H54 (cell line): ENCODE measurements at places on chromosomes 4 and X.
A peak's percentile ranks its signal among the peaks of the same experiment; 100 is the strongest.

DNA sequence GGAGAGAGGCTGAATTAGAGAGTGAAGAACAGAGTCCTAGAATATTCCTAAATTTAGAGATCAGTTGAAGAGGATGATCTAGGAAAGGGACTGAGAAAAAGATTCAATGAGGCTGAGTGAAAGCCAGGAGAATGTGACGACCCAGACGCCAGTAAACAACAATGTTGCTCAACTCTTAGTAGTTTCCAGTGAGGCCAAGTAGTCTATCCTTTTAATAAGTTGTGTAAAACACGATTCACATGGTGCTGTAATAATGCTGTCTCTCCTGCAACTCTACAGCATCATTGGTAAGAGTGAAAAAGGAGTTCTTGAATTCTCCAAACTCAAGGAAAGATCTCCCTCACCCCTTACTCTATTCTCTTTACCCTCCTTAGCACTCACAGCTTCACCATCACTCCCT lies 140.3 kb downstream of the CFAP299 start:
- DNase-seq, result no peak

DNA sequence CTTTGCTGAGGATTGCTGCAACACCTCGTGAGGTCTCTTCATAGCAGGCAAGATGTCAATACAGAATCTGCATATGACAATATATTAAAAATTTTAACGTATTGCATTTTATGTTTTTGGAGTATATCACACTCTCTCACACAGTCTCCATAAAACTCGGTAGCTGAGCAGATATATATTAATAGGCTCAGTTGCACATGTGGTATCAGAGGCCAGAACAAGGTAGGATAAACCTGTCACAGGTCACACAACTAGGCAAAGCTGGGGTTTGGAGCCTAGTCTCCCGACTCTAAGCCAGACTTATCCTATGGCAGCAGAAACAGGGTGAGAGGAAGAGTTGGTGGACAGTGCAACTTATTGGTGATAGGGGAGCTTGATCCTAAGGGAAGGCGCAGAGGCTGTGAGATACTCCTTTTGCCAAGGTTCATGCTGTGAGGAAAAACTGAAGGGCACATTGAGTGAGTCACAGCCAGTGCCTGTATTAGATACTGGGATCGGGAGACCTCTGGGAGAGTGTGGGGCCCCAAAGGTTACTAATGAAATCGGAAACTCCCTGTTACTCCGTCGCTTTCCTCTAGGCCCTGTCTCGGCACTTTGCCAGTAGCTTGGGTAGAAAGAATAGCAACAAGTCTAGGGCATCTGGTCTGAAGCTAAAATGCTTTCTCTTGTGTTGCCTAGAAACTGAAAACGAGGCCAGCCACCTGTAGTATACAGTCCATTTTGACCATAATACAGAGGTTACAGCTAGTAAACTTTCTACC lies 195.7 kb downstream of the ARHGAP10 start:
- peak; percentile 10 for DNase-seq

DNA sequence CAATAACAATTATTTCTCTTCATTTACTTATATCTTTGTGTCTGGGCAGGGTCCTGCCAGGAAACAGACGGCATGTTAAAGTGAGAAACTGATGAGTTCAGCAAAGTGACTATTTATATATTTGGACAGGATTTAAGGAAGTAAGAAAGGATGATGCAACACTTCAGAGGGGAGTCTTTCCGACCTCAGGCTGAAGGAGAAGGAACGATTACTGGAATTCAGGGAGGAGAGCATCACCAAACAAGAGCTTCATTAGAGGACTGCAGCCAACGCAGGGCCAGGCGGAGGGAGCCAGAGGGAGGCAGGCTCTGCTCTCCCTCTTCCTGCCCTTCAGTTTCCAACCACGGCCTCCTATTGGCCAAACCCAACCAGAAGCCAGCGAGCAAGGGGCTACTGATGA lies 1.5 kb upstream of the TLR7 start:
- DNase-seq, result no peak

DNA sequence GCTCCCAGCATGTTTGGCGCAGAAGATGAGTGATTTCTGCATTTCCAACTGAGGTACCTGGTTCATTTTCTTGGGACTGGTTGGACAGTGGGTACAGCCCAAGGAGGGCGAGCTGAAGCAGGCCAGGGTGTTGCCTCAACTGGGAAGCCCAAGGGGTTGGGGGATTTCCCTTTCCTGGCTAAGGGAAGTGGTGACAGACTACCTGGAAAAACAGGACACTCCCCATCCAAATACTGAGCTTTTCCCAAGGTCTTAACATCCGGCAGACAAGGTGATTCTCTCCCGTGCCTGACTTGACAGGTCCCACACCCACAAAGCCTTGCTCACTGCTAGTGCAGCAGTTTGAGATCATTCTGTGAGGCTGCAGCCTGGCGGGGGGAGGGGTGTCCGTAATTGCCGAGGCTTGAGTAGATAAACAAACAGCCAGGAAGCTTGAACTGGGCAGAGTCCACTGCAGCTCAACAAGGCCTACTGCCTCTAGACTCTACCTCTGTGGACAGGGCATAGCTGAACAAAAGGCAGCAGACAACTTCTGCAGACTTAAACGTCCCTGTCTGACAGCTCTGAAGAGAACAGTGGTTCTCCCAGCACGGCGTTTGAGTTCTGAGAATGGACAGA lies 307.7 kb upstream of the ARSJ start:
- DNase-seq, result no peak

DNA sequence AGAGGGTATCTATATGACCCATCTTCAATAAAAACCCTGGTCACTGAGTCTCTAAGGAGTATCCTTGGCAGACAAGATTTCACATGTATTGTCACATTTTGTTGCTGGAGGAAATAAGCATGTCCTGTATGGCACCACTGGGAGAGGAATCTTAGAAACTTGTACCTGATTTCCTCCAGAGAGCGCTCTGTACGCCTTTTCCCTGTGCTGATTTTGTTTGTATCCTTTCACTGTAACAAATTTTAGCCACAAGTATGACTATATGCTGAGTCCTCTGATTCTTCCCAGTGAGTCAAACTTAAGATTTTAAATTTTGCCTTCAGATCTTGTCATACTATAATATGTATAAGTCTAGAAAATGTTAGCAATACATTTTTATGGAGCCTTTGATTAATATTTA lies 102.8 kb downstream of the ITIH6 start:
- no peak for DNase-seq

DNA sequence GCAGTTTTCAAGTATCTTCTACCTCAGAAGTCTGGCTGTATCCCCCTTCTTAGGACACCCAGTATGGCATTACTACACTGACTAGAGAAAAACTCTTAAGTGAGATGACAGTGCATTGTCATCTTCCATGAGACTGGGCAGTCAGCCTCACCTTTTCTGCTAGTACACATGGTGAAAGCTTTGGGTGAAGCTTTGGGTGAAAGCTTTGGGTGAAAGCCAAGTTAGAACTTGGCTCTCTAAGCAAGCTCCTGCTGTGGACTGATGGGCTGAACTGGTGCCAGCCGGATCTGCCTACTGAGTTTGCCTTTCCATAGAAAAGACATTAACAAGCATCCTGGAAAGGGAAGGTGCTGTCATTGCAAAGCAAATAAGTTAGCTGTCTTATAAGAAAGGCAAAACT lies 8.8 kb downstream of the EPHA5 start:
- no peak for DNase-seq

DNA sequence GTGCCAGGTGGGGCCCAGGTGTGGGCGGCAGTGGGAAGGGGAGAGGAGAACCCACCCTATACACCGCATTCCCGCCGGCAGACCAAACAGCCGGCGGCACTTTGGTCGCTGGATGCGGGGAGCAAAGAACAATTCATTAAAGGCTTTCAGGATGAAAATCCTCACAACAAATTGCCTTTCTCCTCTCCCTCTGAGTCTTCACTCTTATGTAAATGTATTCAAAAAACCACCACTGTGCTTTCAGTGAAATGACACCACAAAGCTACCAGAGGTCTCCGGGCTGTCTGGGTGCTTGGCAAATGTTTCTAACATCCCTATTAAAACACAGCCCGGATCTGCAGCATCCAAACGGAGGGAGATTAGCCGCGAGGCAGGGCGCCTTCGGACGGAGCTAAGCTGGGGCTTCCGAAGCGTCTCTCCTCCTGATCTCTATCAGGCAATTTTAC lies 171.8 kb upstream of the TBL1X start:
- no peak for DNase-seq

GRCh38 chr4:8356856-8357255 lies 83.7 kb downstream of the ACOX3 start:
- DNase-seq, result no peak

- peak; percentile 28 for DNase-seq
Observed at GRCh38 chr4:111064342-111064993, 441.6 kb upstream of the PITX2 start.

- no peak for DNase-seq
Observed at GRCh38 chrX:72351606-72352334, 46.1 kb upstream of the CITED1 start.

GRCh38 chr4:116027311-116027710 lies 913.9 kb upstream of the NDST4 start:
- DNase-seq, result no peak
